ENCODE measurements at places on chromosomes 6 and 20.

DNA sequence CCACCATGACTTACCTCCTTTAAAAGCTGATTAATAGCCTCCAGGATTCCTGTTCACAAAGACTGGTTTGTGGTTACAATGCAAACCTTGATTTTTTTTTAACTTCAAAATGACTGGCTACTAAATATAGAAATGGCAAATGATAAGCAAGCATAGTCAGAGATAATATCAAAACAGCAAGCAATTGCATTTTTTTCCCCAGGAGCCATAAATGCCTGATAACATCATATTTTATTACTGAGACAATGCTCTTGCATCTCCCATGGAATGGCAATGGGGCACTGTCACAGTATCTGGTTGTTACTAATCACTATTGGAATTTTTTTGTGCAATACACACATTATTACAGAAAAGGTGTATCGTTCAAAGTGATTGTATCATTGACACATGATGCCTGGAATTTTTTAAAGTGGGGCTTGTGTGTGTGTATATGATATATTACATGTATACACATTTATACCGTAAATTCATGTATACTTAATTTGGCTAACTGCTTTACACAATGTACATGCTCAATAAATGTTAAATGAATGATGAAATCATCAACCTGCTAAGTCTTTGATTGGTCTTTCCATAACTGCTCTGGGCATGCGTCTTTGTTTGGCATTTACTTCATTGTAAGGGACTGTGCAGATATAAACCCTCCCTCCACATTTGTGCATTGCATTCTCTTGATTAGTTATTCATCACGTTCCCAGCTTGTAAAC lies 980 bp upstream of the SALL4 start:
- no peak for DNase-seq

GRCh38 chr6:89023591-89024441 lies 56.7 kb upstream of the PNRC1 start:
- DNase-seq = no peak

DNA sequence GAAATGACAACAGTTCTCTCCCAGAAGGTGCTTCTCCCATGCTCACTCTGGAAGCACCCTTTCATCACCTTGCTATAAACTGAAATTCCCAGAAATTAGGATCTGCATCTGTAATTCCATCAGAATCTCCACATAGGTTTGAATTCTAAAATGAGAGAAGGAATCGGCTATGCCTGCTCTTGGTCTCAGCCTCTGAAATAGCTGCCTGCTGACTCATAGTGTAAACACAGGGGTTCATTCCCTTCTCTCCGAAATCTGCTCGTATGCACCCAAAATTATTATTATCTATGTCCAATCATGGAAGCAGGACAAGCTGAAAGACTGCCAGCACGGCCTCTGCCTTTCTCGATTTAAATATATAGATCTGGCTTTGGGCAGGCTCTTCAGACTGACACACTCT lies 74.6 kb upstream of the TAB2 start:
- no peak for DNase-seq

DNA sequence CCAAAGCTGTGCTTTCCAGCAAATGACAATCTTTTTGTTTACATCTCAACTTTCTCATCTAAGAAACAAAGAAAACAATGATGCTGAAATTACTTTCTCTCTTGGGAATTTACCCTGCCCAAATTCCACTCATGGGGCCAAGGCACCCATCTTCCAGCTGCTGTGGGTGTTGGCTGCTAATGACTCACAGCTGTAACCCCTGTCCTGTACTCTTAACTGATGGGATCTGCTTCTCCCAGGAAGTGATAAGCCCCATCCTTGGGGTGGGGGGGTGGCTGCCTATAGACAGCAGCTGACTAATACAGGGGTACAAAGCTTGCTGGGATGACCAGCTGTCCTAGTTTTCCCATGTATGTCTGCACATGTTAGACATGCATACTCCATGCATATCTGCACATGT lies 938.6 kb downstream of the C6orf118 start:
- no peak for DNase-seq

GRCh38 chr20:10553326-10553984 lies 118.3 kb downstream of the SLX4IP start:
- DNase-seq = peak; percentile 75

- peak; percentile 63 for DNase-seq
These were observed 2.5 kb upstream of the SRC start for GRCh38 chr20:37343212-37343993.

DNA sequence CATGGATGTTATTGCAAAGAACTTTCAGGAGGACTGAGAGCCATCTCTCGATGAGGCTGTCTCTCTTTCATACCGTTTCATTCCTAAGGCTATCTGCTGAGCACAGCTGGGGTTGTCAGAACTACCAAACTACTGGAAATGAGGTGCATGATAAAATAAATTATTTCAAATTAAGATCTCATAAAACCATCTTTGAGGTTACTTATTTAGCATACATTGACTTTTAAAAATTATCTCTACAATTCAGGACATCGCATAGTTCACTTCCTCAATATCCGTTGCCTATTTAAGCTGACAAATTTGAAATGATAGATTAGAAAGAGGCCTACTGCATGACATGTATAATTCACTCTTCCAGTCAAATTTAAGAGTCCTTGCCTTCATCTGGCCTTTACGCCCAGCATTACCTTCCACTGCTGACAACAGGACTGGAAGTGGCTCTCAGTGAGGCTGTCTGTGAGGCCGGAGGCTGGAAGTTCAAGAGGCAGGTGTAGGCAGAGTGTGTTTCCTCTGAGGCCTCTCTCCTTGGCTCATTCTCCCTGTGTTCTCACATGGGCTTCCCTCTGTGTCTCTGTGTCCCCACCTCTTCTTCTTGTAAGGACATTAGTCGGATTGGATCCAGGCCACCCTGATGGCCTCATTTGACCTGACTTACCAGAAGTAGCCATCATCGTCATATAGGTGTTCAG lies 12.8 kb upstream of the DUSP22 start:
- no peak for DNase-seq

DNA sequence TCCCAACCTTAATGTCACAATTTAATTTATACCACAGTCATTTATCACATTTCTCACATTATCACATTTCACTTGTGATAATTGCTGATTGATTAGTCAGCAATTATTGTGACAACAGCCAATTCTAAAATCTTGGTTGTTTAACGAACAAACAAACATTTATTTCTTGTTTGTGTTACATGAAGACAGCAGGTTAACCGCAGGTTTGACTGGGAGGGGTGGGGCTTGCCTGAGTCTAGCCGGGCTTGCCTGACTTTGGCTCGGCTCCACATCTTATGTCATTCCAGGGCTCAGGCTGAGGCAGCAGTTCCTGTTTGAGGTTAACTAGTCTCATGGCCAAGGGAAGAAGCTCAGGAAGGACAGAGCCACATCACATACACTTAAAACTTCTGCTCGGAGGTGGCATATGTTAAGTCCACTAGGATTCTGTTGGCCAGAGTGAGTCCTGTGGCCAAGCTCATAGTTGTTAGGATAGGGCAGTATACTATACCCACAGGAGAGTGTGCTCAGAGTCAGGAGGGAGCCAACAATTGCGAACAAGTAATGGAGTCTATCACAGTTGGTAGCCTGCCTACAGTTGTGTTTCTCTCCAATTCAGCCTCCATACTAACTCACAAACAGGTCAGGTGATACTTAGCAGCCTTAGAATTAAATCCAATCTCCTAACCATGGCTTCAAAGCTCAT lies 90.0 kb upstream of the IFNGR1 start:
- DNase-seq = peak; percentile 10

GRCh38 chr6:135126729-135127128 lies 54.4 kb upstream of the MYB start:
- DNase-seq = no peak

- peak; percentile 22 for DNase-seq
These were observed 396.1 kb upstream of the SULF2 start for GRCh38 chr20:48181261-48181935.

GRCh38 chr20:8646716-8647115 lies 422.2 kb upstream of the PLCB4 start:
- DNase-seq = no peak

DNA sequence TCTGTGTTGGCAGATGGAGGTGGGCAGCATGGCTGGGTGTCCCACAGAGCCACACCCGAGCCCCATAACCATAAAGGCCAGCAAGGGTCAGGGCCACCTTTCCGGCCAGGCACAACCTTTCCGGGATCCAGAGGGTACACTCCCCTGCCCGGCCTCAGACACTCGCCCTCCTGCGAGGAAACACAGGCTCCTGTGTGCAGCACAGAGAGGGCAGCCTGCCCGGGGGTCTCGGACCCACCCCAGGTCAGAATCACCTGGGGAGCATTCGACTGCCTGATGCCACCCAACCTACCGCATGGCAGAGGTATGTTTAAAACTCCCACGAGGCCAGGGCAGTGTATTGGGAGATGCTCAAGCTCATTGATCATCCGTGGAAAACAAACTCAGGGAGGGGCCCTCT lies 260.3 kb downstream of the TAF4 start:
- DNase-seq = no peak

DNA sequence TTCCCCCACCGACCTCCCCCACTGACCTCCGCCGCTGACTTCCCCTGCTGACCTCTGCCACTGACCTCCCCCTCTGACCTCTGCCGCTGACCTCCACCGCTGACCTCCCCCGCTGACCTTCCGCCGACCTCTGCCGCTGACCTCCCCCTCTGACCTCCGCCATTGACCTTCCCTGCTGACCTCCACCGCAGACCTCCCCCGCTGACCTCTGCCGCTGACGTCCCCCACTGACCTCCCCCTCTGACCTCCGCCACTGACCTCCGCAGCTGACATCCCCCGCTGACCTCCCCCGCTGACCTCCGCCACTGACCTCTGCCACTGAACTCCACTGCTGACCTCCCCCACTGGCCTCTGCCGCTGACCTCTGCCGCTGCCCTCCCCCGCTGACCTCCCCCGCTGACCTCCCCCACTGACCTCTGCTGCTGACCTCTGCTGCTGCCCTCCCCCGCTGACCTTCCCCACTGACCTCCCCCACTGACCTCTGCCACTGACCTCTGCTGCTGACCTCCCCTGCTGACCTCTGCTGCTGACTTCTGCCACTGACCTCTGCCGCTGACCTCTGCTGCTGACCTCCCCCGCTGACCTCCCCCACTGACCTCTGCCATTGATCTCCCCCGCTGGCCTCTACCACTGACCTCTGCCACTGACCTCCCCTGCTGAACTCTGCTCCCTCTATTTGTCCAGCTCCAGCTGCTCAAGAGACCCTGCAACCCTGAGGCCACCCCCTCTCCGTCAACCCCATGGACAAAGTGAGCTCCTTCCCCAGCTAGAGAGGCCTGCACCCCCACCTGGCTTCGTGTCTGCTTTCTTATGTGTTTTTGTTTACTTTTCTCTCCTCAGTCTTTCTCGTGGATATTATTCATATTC lies 91.4 kb upstream of the AFDN start:
- no peak for DNase-seq

GRCh38 chr20:21241406-21241805 lies 61.7 kb upstream of the XRN2 start:
- DNase-seq = no peak

GRCh38 chr20:18986895-18987580 lies 173.5 kb downstream of the SCP2D1 start:
- DNase-seq = no peak

GRCh38 chr6:27188885-27189418 lies 58.5 kb upstream of the PRSS16 start:
- DNase-seq = peak; percentile 88

- DNase-seq = no peak
These were observed 121.5 kb downstream of the PACRG start for GRCh38 chr6:162849269-162849668.

GRCh38 chr6:73854998-73855718 lies 159.2 kb downstream of the CD109 start:
- peak; percentile 11 for DNase-seq

GRCh38 chr6:4606821-4607704 lies 169.1 kb upstream of the CDYL start:
- DNase-seq = peak; percentile 8

GRCh38 chr6:45946352-45946751 lies 69.3 kb downstream of the CLIC5 start:
- no peak for DNase-seq

DNA sequence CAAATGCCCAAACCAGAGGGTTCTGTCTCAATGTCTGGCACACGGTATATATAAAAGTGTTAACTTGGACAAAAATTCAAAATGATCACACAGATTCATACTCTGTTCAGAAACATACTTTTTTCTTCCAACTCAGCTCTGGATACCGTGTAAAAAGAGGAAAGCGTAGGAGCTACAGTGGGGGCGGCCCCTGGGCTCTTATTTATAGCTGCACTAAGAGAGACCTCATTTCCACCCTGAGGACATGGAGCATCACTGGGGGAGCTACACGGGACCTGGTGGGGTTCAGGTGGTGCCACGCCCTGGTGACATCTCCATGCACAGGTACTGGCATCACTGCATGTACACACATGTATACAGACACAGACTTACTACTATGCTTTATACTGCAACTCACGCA lies 185.9 kb upstream of the FOXQ1 start:
- no peak for DNase-seq

DNA sequence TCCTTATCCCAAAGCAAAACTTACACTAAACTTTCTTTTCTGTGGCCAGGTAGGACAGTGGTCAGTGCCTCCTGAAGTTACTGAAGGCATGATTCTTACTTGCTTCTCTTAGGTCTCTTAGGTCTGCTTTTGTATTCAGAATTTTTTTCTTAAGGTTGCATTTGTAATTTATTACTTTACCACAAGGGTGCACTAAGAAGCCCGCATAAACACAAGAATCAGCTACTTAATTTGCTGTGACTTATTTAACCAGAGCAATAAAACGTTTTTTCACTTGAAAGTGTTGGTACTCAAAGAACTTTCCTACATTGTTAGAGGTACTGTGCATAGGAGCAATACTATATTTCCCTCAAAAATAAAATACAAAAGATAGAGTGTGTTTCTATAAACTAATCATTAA lies 75.4 kb upstream of the LAMA2 start:
- DNase-seq = peak; percentile 34

DNA sequence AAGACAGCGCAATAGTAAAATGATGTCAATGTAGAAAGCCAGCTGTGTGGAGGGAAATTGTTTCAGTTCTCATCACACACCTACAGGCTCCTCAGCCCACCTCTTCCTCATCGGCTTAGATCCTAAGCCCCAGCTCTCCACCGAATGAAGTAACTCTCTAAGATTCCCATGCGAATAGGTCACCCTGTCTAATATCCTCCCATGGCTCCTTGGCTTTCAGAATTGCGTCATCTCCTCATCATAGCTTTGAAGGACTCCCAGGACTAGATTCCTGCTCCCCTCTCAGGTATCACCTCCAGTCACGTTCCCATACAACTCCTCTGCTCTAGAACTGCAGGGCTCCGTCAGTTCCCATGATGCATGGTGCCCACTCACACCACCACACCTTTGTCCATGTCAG lies 16.2 kb upstream of the SLC22A16 start:
- DNase-seq = no peak

- DNase-seq = no peak
These were observed 63.4 kb downstream of the ARID1B start for GRCh38 chr6:156840606-156841005.

- no peak for DNase-seq
These were observed 102.6 kb downstream of the CD109 start for GRCh38 chr6:73798592-73798991.

GRCh38 chr6:166168616-166169548 lies 1.2 kb upstream of the TBXT start:
- DNase-seq = no peak

GRCh38 chr6:86529635-86530034 lies 407.7 kb upstream of the HTR1E start:
- DNase-seq = no peak

- DNase-seq = no peak
These were observed 5.0 kb downstream of the ANGPT4 start for GRCh38 chr20:910870-911770.

- no peak for DNase-seq
These were observed 65.1 kb downstream of the HIVEP1 start for GRCh38 chr6:12077021-12077710.
